ENCODE measurements at places on chromosomes 3 and 15.

DNA sequence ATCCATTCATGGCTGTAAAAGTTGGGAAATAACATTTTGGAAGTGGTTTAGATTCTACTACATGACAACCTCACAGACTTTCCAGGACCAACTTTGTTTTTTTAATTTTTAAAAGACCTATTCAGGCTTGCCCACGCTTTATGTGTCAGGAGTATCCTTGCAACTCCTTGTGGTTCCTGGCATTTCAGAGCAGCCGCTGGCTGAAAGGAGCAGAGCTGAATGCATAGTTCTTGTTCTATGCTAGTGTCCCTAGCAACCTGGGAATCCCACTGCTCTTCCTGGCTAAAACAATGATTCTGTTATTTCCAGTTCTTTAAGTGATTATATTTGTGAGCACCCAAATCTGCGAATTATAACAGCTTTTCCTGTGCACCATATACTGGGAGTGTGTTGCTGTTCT is 34.9 kb downstream of the CP start:
- DNase-seq = no peak

GRCh38 chr15:73821181-73821580 is 52.2 kb upstream of the TBC1D21 start:
- DNase-seq = no peak

DNA sequence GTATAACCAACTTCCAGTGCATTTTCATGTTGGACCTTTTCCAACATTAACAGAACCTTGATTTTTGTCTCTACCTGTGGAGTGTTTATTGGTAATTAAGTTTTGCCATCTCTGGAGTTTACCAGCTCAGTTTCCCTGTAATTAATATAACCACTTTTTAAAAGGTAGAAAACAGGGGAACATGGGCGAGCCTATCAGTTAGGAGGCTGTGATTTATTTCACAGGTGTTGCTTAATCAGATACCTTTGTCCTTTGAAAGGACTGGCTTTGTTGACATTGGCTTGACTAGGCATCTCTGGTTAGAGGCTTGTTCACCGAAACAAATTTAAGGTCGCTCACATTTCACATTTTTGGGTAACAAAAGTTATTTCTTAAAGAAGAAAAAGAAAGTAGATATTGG is 622 bp downstream of the NAALADL2 start:
- no peak for DNase-seq

DNA sequence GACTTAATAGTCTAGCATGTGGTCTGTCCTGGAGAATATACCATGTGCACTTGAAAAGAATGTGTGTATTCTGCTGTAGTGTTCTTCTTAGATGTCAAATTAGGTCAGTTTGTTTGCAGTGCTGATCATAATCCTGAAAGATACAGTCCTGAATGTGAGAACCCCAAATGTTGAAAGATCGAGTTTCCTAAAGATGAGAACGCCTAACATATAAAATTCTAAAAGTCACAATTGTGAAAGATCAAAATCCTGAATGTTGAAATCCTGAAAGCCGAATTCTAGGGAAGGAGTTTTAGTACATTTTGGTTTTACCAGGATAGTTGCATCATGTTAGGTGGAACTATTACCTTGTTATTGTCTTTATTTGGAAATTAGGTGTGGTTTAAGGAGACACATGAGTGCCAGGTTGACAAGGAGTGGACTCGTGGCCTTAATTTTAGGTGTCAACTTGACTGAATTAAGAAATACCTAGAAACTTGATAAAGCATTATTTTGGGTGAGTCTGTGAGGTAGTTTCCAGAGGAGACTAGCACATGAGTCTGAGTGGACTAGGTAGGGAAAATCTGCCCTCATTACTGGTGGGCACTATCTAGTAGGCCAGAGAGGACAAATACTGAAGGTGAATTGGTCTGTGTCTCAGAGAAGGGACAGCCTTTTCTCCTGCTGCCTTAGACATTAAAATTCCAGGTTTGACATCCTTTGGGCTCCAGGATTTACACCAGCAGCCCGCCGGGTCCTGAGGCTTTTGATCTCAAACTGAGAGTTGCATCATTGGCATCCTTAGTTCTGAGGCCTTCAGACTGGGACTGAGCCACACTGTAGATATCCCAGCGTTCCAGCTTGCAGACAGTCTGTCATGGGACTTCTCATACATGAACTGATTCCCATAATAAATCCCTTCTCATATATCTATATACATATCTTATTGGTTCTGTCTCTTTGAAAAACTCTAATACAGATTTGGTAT is 77.1 kb downstream of the LRRC28 start:
- no peak for DNase-seq

DNA sequence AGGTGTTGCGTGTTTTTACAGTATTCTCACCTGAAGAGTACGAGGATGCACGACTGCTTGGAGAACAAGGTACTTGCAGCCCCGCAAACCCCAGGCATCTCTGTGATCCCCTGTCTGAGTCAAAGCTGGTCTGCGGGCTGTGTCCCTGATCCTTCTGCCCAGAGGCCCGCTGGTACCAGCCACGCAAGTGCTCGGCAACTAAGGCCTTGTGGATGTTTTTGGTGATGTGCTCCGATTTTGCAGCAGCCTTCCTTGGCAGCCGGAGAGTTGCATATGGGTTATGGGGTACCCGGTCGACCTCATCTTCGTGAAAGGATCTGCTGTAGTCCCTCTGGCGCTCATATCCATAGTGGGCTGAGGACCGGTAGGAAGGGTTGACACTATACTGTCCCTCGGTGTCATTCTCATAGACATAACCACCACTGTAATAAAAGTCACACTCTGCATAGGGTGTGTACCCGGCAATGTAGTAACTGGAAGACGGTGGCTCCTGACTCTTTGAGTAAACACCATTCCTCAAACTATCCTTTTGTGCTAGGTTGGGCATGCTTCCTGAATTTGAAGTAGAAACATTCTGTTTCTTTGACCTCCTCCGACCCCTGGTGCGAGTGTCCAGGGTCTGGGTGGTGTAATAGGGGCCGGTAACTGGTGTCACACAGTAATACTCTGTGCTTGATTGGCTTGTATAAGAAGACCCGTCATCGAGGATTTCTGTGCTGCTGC is 58.6 kb upstream of the LMOD3 start:
- no peak for DNase-seq

GRCh38 chr15:40458495-40459371 is 12.1 kb upstream of the CHST14 start:
- DNase-seq = no peak

DNA sequence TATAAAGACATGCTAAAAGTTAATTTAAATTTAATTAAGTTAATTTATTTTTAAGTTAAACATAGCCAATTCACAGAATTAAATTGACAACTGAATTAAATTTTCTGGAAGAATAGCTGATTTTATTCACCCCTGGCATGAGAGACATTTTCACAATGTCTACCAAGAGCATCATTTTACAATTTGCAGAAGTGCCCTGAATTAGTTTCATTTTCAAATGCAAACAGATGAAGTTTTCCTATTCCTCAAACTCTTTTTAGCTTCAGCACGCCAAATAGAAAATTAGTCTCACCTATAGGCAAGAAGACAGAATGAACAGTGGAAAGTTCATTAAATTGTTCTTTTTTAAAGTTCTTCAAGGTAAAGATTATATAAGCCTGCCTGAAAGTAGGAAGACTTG is 259.3 kb downstream of the ZBBX start:
- no peak for DNase-seq

GRCh38 chr3:147652651-147653366 is 243.6 kb downstream of the ZIC1 start:
- no peak for DNase-seq

DNA sequence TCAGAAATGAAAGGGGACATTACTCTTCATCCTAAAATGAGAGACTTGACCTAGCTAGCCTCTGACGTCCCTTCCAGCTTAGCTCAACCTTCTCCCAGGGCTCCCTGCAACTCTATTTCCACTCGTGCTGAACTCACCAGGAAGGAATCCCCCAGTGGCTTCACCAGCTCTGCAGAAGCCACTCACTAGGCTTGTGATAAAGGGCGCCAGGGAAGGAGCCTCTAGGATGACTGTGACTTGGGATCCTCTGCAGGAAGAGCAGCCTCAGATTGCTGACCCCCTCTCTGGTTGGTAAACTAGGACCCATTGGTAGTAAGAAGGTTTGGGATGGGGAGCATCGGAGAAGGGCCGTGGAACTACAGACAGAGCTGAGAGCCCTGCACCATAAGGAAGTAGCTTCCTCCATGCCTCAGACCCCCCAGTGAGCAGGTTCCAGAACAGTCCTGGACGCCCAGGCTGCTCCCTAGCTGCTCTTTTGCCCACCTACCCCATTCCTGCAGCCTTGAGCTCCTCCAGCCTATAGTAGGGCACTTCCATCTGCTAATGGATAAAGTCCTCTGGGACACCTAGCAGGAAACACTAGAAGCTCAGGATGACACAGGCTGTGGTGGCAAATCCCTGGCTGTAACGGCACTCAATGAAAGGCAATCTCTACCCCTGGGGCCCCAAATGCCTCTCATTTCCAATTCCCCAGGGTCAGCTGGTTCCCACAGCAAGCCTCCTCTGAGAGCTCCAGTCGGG is 26.0 kb downstream of the PLA2G4F start:
- no peak for DNase-seq

- DNase-seq = no peak
These were observed 21.7 kb downstream of the DZIP1L start for GRCh38 chr3:138093721-138094120.

- DNase-seq = no peak
These were observed 8.6 kb downstream of the PARP9 start for GRCh38 chr3:122555275-122556071.

DNA sequence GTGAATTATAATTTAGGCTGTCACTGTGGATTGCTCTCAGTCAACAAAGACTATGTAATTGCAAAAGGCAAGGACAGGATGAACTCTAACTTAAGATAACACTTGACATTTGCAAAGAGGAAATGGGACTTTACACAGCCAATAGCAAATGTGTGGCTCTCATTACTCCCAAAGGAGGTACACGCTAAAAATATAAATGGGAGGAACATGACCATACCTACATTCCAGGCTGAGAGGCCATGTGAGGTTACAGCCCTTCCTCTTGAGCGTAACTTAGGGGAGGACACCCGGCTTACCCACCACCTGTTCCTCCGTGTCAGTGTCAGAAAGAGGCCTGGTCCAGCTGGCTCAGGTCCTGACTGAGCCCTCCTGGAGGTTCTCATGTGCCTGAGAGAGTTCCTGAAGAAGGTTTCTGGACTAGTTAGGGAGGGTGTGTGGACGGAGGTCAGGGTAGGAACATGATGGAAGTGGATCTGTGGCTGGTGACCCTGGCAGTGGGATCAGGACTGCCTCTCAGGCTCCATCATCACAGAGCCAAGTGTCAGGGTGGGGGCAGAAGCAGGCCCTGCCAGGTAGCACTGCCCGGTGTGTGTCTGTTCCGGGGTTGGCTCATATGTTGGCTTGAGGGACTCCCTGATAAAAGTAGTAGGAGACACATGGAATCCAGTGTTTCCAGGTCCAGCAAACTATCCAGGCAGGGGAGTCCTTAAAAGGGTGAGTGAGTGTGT is 7.9 kb downstream of the POPDC2 start:
- no peak for DNase-seq

DNA sequence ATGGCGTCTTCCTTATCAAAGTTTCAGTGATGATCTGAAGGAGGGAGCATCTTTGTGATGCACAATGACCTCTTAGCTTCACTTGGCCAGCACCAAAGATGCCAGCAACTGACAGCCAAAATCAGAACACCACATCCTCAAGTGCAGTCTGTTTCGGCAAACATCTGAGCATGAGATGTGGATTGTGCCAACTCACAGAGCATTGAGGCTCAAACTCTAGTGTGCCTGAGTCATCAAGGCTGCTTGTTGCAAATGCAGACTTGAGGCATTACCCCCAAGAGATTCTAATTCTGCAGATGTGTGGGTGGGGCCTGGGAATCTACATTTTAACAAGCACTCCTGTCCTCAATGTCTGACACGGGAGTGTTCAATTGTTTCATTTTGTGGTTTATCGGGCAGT is 35.8 kb downstream of the ABHD5 start:
- no peak for DNase-seq

- no peak for DNase-seq
These were observed 8.9 kb downstream of the ACAN start for GRCh38 chr15:88812133-88812532.

GRCh38 chr3:34196914-34197313 is 398.5 kb downstream of the PDCD6IP start:
- no peak for DNase-seq

GRCh38 chr3:138781012-138781470 is 53.7 kb downstream of the PIK3CB start:
- no peak for DNase-seq

GRCh38 chr3:172595664-172596393 is 72.6 kb upstream of the TNFSF10 start:
- DNase-seq = peak; percentile 14

- DNase-seq = no peak
These were observed 181.6 kb downstream of the EPHA6 start for GRCh38 chr3:96996009-96996408.

- DNase-seq = no peak
These were observed 5.7 kb downstream of the KLHL40 start for GRCh38 chr3:42690766-42691680.

- no peak for DNase-seq
These were observed 16.8 kb downstream of the EXOSC7 start for GRCh38 chr3:44992555-44993470.

- DNase-seq = no peak
These were observed 5.8 kb downstream of the SERPINI2 start for GRCh38 chr3:167467848-167468611.

GRCh38 chr3:143526011-143526545 is 322.2 kb downstream of the SLC9A9 start:
- DNase-seq = no peak

DNA sequence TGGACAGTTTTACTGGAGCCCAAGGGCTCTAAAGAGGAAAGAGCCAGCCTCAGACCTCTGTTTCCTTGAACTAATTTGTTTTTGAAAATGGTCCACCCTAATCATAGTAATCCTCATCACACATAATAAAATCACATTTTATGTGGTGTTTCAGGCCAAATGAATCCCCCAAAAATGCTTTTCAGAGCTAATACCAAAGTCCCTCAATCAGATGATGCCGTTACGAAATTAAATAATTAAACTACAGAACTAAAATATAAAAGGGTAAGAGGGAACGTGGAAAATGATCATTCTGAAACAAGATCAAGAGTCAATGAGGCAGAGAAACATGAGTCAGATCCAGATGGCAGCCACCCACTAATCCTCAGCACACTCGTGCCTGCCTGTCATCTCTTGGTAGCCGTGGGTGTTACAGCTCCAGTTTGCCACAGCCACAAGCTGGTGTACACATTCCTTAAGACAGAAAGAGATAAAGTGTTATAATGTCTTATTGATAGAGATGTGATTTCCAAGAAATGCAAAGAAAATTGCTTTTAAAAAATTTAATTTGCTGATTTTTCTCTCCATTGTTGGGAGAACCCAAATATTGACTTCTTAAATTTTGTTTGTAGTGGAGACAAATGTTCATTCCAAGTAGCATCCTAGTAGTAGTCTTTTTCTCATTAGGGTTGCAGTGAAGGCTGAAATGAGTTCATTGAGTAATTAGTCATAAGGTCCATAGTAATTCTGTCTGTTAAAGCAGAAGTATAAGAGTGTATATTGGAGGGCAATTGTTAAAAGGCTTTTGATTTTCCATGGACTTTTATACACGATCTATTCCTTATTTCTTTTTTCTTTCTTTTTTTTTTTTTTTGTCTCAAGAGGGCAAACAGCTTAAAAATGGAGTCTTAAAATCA is 104.2 kb downstream of the AGBL1 start:
- DNase-seq = no peak
